NCI-H2171 treated with DMSO at 0.1 percent for 48 hours (cell line): ENCODE measurements at places on chromosomes 2 and 18.

DNA sequence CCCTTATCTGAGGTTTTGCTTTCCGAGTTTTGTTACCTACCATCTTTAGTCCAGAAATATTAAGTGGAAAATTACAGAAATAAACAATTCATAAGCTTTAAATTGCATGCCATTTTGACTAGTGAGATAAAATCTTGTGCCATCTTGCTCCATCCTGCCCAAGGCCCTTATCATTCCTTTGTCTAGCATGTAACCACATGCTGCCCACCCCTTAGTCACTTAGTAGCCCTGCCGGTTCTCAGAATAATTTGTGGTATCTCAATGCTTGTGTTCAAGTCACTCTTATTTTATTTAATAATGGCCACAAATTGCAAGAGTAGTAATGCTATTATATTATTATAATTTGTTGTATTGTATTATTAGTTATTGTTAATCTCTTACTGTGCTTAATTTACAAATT is 36.8 kb upstream of the VPS54 start:
- no peak for DNase-seq

DNA sequence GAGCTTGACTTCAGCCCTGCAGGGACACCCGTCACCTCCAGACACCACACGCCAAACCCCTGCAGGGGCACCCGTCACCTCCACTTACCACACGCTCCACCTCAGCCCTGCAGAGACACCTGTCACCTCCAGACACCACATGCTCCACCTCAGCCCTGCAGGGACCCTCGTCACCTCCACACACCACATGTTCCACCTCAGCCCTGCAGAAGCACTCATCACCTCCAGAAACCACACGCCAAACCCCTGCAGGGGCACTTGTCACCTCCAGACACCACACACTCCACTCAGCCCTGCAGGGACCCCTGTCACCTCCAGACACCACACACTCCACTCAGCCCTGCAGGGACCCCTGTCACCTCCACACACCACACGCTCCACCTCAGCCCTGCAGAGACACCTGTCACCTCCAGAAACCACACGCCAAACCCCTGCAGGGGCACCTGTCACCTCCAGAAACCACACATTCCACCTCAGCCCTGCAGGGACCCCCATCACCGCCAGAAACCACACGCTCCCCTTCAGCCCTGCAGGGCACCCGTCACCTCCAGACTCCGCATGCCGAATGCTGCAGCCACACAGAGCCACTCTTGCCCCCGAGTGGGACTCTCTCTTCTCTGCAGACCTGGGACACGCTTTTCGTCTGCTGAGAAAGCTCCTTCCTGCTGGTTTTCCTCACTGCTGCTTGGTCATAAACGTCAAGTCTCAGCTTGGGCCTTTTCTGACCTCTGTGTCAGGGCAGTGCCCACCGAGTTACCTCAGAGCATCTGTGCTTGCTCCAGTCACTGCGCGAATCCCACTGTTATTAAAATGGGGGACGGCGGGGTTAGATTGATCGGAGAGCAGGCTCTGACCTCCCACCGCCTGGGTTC is 77.5 kb upstream of the SALL3 start:
- DNase-seq = no peak

GRCh38 chr18:74661008-74661407 is 63.3 kb downstream of the ZNF407 start:
- DNase-seq = no peak

DNA sequence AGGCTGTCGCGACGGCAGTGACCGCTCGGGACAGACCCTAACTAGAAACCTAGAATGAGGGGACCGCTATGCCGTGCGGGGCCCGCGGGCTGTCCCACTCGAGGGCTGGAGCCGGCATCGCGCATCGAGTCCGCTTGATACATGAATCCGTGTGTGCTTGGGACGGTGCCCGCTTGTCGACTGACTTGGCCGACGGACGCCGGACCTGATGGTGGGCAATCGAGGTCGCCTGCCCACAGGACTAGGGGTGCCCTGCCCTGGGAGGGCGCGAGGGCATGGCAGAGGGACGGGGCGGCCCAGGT is 749 bp upstream of the PTMA start:
- DNase-seq = no peak

- DNase-seq = no peak
Measured at GRCh38 chr2:219668316-219668715, 40.9 kb downstream of the SLC4A3 start.

DNA sequence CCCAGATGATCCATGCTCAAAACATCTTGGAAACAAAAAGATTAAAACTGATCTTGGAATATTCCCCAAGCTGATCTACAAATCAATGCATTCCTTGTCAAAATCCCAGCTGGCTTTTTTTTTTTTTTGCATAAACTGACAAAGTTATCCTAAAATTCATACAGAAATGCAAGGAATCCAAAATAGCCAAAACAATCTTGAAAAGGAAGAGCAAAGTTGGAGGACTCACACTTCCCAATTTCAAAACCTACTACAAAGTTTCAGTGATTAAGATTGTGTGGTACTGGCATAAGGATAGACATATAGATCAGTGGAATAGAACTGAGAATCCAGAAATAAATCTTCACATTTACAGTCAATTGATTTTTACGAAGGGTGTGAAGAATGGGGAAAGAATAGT is 306.8 kb upstream of the MGAT5 start:
- DNase-seq = no peak

DNA sequence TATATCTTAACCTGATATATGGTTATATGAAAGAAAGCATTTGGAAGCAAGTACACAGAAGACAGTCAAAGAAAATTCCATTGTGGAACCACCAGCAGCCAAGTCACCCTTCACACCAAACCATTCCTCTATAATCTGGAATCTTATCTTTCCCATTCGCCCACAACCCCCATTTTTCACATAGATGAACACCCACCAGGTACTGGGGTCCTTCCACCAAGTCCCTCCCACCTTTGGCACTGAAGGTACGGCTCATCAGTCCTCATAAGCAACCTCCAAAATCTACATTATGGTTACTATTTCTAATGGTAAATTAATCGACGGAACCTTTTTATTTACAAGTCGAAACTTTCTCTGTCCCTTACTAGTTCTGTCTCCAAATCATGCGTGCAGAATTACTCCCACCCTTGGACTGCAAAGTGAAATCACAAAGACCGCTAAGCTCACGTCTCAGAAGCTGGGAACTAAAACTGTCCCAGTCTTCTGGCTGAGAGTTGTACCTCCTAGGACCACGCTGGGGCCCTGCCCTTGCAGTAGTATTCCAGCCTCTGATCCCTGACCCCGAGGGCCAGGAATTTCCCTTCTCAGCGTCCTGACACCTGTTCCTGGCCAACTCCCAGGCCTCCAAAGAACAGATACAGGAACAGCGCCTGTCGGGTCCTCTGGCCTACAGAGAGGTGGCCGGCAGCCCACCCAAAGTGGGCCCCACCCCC is 702 bp downstream of the OLA1 start:
- no peak for DNase-seq

DNA sequence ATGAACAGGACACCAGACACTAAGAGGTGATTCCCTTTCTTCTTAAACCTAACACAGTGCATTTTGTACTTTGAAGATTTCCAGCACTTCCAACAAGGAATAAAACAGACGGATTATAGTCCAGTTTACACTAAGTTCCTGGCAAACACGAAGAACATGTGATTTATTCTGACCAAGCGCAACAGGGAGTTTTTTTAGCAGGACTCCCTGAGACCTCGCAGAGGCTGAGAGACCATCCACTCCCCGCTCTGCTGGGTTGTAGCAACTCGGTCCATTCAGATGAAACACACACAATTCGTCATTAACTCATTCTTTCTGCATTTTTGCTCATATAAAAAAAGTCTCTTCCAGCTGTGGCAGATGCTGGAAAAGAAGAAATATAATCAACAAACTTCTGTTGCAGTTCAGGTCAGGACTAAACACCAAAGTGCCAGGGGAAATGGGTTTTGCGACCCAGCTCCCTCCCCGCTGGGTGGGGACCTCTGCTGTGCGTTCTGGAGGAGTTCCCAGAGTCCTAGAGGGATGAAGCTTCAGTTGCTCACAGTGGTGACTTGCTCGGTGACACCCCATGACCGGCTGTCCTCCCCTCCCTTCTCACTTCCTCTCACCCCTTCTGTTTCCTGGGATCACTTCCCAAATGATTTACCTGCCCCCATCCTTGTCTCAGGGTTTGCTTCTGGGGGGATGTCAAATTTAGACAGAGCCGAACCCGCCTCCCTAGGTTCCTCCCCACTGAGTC is 52.5 kb downstream of the KCNF1 start:
- DNase-seq = no peak

GRCh38 chr2:200253639-200254038 is 52.9 kb upstream of the SPATS2L start:
- no peak for DNase-seq

DNA sequence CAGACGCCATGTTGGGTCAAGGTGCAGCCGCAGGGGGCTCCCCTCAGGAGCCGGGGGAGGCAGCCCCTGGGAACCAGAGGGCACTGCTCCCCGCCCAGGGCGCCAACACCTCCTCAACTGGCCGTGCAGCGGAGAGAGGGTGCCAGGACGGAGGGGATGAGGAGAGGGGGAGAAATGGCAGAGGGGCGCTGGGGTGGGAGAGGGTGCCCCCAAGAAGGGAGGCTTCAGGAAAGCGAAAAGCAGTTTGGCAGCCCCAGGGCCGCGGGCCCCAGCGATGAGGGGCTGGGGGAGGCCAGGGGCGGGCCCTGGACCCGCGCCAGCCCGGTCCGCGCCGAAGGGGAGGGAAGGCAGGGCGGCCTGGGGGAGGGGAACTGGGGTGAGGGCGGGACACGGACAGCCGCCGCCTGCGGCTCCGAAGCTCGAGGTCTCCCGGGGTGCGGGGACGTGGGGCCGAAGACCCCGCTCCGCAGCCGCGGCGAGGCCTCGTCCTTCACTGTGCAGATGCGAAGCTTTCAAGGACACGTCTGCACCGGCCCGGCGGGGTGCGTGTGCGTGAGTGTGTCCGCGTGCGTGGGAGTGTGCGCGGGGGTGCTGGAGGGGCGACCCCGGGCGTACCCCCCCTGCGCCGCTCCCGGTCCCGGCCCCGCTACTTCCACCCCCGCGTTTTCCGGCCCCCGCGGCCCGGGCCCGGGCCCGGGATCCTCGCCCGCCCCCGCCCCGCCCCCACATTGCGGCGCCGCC is 1.4 kb downstream of the DNMT3A start:
- DNase-seq = peak; percentile 68

DNA sequence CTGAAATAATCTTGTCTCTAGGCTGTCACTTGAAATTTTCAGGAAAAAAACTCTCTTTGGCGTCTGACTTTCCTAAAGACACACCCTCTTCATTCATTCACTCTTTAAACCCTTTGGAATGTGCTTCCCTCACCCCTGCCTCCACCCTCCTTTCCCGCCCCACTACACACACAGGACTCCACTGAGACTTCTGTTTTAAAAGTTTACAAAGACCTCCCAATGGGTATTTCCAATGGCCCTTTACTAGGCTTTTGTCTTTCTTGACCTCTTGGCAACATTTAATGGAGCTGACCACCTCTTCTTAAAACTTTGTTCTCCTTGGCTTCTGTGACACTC is 96.1 kb downstream of the RBMS1 start:
- no peak for DNase-seq

GRCh38 chr2:125707611-125708010 is 948.3 kb upstream of the GYPC start:
- DNase-seq = no peak

DNA sequence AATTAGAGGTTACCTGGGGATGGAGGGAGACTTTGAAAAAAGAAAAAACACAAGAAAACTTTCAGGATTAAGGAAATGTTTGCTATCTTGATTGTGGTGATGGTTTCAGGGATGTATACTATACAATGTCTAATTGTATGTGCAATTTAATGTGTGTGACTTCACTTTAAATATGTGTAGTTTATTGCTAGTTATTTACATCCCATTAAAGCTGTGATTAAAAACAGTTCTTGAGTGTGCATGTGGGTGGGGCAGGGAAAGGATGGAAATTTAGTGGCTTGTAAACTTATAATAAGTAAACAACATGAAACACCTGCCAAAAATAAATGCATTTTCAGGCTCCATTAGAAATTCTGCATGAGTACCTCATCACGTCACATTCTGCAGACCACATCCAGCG is 167.0 kb downstream of the MYO5B start:
- no peak for DNase-seq

- no peak for DNase-seq
Measured at GRCh38 chr2:144084114-144084661, 435.7 kb downstream of the ZEB2 start.

- DNase-seq = peak; percentile 63
Measured at GRCh38 chr18:10365021-10365500, 89.4 kb upstream of the APCDD1 start.

- DNase-seq = no peak
Measured at GRCh38 chr2:204280262-204280668, 265.0 kb upstream of the PARD3B start.

- DNase-seq = no peak
Measured at GRCh38 chr2:94997981-94998930, 27.3 kb upstream of the MAL start.

DNA sequence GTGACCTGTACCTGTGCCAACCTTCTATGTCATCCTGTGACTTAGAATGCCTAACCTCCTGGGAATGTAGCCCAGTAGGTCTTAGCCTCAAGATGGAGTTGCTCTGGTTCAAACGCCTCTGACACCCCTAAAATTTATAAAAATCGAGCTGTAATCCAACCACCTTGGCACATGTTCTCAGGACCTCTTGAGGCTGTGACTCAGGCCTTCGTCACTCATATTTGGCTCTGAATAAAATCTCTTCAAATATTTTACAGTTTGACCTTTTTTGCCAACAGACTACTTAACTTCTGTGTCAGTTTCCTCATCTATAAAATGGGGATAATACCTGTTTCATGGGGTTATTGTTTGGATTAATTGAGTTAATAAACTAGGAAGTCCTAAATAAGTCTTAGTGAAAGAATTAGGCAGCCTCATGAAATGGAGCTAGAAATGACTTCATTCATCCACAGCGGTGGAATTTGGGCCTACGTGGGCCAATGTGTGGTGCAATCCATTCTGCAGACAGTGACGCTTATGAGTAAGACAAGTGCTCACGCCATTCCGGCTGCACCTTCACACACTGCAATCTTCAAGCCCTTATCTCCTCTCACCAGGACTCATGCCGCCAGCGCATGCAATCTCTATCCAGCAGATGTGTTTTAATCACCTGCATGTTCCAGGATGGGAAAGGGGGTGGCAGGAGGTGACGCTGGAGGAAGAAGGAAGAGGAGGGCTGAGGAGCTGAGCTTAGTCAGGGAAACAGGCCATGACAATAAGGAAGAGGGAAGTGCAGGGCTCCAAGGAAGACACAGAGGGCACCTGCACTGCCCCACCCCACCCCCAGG is 2.0 kb upstream of the UBE2F start:
- no peak for DNase-seq

- peak; percentile 24 for DNase-seq
Measured at GRCh38 chr2:138601458-138602165, 100.0 kb downstream of the SPOPL start.

DNA sequence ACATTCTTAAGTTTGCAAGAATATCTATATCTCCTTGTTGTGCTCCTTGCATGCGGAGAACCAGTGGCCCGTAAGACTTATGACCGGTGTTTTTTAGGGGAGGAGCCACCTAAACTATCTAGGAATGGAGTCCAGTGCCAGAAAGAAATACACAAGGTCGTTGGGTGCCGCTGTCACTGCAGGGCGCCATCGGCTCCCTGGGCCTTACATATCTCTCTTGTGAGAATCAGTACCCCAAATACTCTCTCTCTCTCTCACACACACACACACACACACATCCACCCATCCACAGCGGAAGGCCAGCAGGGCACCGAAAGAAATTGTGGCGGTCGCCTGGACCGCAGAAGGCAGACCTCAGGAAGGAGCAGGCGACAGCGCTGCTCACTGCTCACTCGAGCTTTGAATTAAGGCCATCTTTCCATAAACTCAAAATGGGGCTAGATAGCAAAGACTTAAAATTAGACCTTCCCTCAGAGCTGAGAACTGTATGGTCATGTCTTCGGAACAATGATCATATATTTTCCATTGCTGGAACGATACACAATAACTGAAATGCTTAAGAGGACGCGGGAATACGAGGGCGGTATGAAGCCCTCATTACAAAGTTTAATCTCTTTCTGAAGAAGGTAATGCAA is 10.4 kb downstream of the NR4A2 start:
- DNase-seq = no peak
